ENCODE measurements at places on chromosomes 16 and 17. TPM values are rescaled to one million over a fixed set of nuclear protein-coding genes. Genes with fewer than 3 reads are reported as not detected.

DNA sequence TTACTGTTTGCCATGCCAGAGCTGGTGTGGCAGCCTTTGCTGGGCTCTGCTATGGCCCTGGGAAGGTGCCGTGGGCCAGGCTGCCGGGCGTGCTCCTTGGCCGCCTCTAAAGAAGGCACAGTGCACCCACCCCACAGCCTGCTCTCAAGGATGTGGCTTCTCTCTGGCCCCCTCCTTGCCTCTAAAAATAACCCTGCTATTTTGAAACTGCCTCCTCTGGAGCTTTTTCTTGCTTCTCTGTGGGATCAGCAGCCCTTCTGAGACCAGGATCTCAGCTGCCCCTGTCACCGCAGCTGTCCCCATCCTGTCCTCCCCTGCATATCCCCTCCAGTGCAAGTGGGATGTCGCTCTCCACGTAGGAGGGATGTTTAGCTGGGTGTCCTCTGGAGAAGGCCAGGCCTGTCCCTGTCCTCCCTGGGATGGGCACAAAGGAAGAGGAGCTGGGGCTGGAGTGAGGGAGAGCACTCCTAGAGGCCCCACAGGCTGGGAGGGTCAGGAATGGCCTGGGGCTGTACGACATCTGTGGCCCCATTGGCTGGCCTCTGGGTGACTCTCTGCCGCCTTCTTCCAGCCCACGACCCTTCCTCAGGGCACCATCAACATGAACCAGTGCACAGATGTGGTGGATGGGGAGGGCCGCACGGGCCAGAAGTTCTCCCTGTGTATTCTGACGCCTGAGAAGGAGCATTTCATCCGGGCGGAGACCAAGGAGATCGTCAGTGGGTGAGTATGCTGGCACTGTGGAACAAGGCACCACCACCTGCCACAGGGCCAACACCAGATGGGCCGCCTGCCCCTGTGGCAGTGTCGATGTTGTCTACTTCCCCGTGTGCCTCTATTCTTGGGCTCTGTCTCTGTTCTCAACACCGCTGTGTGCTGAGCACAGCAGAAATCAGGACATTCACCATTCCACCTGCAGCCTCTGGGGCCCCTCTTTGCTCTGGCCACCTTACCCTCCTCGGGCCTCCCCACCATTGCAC is 79.7 kb downstream of the PLD6 start:
- DNase-seq = peak; percentile 61

GRCh38 chr16:19785512-19786130 is 67.5 kb downstream of the IQCK start:
- DNase-seq = no peak

DNA sequence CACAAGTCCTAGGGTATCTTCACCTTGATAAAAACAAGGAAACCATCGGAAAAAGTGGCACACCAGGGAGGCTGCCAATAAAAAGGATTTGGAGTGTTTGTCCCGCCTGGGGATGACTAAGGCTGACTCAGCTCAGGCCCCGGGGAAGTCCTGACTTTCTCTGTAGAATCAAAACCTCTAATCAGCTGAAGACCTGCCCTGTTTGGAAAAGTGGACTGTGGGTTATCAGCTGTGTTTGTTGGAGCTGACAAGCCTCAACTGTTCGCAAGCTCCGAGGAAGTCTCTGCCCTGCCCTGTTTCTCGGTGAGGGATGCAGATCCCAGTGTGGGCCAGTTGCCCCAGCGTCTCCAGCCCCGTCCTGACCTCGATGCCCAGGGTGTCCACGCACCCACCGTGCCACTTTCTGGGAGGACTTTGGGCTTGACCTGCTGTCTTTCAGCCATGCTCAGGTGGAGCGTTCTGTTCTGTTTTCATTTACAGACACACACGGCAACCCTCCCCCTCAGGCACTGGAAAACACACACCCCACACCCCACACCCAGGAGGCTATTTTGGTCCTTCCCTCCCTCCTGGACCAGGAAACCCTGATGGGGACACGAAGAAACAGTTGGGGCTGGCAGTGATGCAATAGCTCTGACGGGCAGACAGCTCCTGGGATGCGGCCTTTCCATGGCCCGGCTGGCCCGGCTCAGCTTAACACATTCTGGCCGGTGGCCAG is 27.6 kb upstream of the PITPNA start:
- no peak for DNase-seq

Gene CD300C
- 0.56 TPM for total RNA-seq

Gene ZPBP2
- total RNA-seq = not detected

Gene PRCD
- not detected for total RNA-seq

Gene RAPGEFL1
- 4.6 TPM for total RNA-seq

Measured in activated CD8-positive, alpha-beta memory T cell treated with anti-CD3 and anti-CD28 coated beads, Interleukin-2, amount 10 ng/mL, durations not matched to agents 7 days and 5 days (primary cell).